ENCODE measurements at places on chromosomes 11 and 22.

DNA sequence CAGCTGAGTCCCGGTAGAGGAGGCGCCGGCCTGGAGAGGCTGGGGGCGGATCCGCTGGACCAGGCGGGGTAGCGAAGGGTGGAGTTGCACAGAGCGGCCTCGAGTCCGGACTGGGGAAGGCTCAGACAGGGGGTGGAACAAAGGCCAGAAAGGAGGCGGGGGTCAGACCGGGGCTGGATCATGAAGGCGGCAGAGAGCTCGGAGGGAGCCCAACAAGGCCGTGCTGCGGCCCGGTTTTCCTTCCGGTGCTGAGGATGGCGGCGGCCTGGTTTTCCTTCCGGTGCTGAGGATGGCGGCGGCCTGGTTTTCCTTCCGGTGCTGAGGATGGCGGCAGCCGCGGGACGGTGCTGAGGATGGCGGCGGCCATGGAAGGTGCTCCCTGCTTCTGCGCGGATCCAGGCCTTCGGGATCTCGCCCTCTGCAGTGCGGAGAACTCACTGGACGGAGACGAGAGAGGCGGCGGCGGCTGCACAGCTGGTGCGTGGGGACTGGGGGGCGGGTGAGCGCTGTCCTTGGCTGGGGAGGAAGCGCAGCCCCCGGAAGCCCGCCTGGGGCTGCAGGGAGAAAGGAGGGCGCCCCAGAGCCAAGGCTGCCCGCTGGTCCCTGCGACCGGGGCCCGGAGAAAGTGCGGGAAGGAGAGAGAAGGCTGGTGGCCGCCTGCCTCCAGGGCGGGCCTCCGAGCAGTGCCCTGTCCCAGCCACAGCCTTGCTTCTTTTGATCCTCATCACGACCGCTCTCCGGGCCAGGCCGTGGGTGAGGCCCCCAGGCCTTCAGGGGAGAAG, 350.4 kb upstream of the B3GAT1 start:
- no peaks in the 10 kb centered on the region for H3K36me3 ChIP-seq
- DNase-seq: no peak
- no peaks in the 10 kb centered on the region for H3K4me1 ChIP-seq
- no peak overlapping the region for H3K27ac ChIP-seq
- no peak overlapping the region for H3K4me3 ChIP-seq
- 0 out of 2 replicates have a peak, but pooled peaks cover 2% of the 10 kb centered on the region for H3K27me3 ChIP-seq

GRCh38 chr11:45238724-45239123, 47.4 kb downstream of the SYT13 start:
- H3K4me3 ChIP-seq: no peak overlapping the region
- DNase-seq: no peak
- H3K36me3 ChIP-seq: no peaks in the 10 kb centered on the region
- H3K27me3 ChIP-seq: peaks cover 2% of the 10 kb centered on the region
- H3K27ac ChIP-seq: no peak overlapping the region

GRCh38 chr11:48210052-48210451, 6.6 kb upstream of the OR4B1 start:
- H3K27me3 ChIP-seq: no peaks in the 10 kb centered on the region
- no peaks in the 10 kb centered on the region for H3K36me3 ChIP-seq
- H3K4me3 ChIP-seq: no peak overlapping the region
- no peak for DNase-seq
- no peaks in the 10 kb centered on the region for H3K4me1 ChIP-seq

GRCh38 chr11:46249103-46249937, 28.1 kb upstream of the CREB3L1 start:
- H3K27ac ChIP-seq: peak overlapping the region; percentile 44
- no peaks in the 10 kb centered on the region for H3K36me3 ChIP-seq
- no peaks in the 10 kb centered on the region for H3K27me3 ChIP-seq
- peaks cover 15% of the 10 kb centered on the region for H3K4me1 ChIP-seq
- no peak overlapping the region for H3K4me3 ChIP-seq
- DNase-seq: no peak

DNA sequence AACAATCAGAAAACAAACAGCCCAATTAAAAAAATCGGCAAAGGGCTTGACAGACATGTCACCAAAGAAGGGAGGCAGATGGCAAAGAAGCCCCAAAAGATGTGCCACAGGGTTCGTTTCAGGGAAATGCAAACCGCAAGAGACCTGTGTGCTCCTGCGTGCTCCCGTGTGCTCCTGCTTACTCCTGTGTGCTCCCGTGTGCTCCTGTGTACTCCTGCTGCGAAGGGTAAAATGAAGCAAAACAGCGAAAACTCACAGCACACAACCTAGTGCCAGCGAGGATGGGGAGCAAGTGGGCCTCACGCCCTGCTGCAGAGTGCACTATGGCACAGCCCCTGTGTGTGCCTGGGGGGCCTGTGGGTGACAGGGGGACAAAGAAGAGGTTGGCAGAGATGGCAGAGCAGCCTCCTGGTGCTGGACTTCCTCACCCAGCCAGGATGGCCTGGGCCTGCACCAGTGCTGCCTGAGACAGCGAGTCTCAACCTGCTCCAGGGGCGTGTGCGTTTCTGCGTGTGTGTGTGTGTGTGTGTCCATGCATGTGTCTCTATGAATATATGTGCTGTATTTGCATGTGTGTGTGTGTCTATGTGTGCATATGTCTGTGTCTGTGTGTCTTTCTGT, 14.0 kb downstream of the ASCL2 start:
- no peak overlapping the region for H3K4me3 ChIP-seq
- no peaks in the 10 kb centered on the region for H3K27me3 ChIP-seq
- DNase-seq: no peak
- no peak overlapping the region for H3K27ac ChIP-seq

GRCh38 chr11:44949160-44950030, 1.3 kb downstream of the TP53I11 start:
- H3K27me3 ChIP-seq: peaks cover 6% of the 10 kb centered on the region
- no peak overlapping the region for H3K27ac ChIP-seq
- peak overlapping the region; percentile 36 for H3K4me3 ChIP-seq
- no peaks in the 10 kb centered on the region for H3K36me3 ChIP-seq
- H3K4me1 ChIP-seq: no peaks in the 10 kb centered on the region

- no peak for DNase-seq
- no peaks in the 10 kb centered on the region for H3K36me3 ChIP-seq
- no peaks in the 10 kb centered on the region for H3K27me3 ChIP-seq
- H3K4me3 ChIP-seq: no peak overlapping the region
- peaks cover 33% of the 10 kb centered on the region for H3K4me1 ChIP-seq
- no peak overlapping the region for H3K27ac ChIP-seq
These were observed 60.9 kb downstream of the LRP5 start for GRCh38 chr11:68373189-68373814.

DNA sequence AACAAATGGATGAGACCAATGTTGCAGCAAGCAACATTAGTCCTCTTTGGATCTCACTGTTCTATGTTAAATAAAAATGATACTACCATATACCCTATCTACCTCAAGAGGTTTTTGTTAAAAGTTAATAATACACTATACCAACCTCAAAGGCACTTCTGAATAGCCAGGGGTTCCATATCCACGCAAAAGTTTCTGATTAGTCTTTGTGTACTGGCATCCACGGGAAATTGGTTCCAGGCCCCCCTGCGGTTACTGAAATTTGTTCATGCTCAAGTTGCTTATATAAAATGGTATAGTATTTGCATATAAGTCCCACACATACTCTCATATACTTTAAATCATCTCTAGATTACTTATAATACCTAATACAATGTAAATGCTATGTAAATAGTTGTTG, 585.7 kb downstream of the INSC start:
- no peak overlapping the region for H3K4me3 ChIP-seq
- DNase-seq: no peak
- H3K27ac ChIP-seq: no peak overlapping the region
- no peaks in the 10 kb centered on the region for H3K27me3 ChIP-seq
- no peaks in the 10 kb centered on the region for H3K36me3 ChIP-seq
- H3K4me1 ChIP-seq: no peaks in the 10 kb centered on the region

DNA sequence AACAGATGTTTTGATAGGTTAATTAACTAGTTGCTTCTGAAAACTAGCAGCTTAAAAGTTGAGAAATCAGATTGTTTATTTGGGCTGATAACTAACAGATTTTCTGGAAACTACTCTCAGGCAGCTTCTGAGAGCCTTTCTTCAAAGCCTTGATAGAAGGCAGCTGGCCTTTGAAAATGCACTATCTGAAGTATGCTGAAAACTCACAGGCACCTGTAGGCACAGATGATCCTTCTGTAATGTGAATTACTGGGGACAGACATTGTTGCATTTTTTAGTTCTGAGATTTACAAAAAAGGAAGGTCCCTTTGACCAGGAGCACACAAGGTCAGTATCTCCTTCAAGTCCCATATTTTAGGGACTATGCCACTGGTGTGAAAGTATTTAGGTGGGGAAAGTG, 460.8 kb upstream of the CNTN5 start:
- H3K27me3 ChIP-seq: no peaks in the 10 kb centered on the region
- no peak for DNase-seq
- no peak overlapping the region for H3K27ac ChIP-seq
- no peaks in the 10 kb centered on the region for H3K36me3 ChIP-seq

- peaks cover 8% of the 10 kb centered on the region for H3K4me1 ChIP-seq
- no peak overlapping the region for H3K27ac ChIP-seq
- H3K4me3 ChIP-seq: no peak overlapping the region
- no peak for DNase-seq
- H3K27me3 ChIP-seq: no peaks in the 10 kb centered on the region
- no peaks in the 10 kb centered on the region for H3K36me3 ChIP-seq
These were observed 12.6 kb downstream of the SCARF2 start for GRCh38 chr22:20424932-20425565.

DNA sequence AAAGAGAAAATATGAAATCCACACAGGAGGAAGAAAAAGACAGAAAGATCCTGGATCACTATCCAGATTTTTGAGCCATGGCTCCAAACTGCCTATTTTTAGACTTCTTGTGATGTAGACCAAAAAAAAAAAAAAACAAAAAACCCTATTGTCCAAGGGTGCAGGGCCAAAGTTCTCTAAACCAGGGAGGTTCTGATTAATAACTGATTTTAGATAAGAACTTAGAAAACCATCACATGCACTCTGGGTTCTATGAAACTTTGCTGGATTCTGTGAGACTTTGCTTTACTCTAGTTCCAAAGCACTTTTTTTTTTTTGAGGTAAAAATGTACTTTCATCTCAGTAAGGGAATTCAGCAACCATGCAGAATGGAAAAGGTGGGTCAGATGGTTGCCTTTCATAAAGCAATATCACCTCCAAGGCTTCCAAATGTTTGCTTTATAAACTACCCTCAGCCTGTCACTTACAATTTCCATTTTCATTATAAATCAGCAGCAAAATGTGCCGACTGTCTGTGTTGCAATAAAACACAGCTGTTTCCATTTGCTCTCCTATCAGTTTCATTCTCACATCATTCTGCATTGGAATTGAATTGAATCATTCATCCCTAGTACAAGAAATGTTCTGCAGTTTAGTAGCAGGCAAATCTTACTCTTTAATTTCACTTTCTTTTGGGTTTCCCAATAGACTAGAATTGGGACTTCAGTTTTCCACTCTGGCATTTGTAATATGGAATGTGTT, 1584.3 kb upstream of the RAG2 start:
- H3K4me3 ChIP-seq: no peak overlapping the region
- H3K27me3 ChIP-seq: no peaks in the 10 kb centered on the region
- no peaks in the 10 kb centered on the region for H3K36me3 ChIP-seq
- no peaks in the 10 kb centered on the region for H3K4me1 ChIP-seq
- H3K27ac ChIP-seq: no peak overlapping the region

DNA sequence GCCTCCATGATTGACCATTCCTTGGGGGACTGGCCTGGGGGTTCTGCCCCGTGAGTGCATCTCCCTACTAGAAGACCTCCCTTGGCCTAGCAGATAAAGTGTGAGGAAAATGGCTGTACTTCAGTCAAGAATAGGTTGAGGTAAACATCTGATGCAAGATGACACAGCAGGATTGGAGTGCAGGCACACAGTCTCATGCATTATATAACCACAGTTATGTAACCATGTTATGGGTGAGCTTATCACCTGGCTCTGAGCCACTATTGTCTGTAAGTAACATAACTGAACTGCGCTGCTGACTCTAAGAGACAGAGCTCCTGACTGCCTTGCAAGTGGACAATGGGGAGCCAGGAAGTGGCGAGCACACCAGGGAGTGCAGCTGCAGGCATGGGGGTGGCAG, 378.7 kb upstream of the ANO5 start:
- no peaks in the 10 kb centered on the region for H3K36me3 ChIP-seq
- no peaks in the 10 kb centered on the region for H3K4me1 ChIP-seq
- no peaks in the 10 kb centered on the region for H3K27me3 ChIP-seq
- H3K27ac ChIP-seq: no peak overlapping the region
- H3K4me3 ChIP-seq: no peak overlapping the region

GRCh38 chr22:21632237-21632895, at the start of gene CCDC116:
CCDC116 (plus strand) TSS chr22:21632760; CDS start chr22:21633182, 422 bp downstream.
- H3K4me1 ChIP-seq: peaks cover 10% of the 10 kb centered on the region
- H3K27me3 ChIP-seq: no peaks in the 10 kb centered on the region
- H3K36me3 ChIP-seq: peaks cover 3% of the 10 kb centered on the region

GRCh38 chr11:44711113-44711786, 15.5 kb upstream of the TSPAN18 start:
- 0 out of 2 replicates have a peak, but pooled peaks cover 1% of the 10 kb centered on the region for H3K27me3 ChIP-seq
- H3K27ac ChIP-seq: no peak overlapping the region

DNA sequence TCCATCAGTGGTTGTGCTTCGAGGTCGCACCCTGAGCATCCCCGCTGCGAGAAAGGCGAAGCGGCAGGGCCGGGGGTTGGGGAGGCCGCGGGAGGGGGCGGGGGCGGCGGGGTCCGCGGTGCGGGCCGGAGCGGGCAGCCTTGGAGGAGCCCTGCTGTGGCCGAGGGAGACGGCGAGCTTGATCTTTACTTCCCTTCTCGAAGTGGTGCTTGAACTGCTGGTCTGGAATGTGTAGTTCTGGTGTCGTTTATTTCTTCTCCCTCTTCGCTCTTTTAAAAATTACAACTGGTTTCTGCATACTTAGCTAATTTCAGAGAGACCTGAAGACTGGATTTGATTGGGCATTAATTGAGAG, 1.1 kb downstream of the APLP2 start:
- no peaks in the 10 kb centered on the region for H3K4me1 ChIP-seq
- H3K36me3 ChIP-seq: no peaks in the 10 kb centered on the region
- DNase-seq: no peak
- no peak overlapping the region for H3K27ac ChIP-seq

- H3K4me1 ChIP-seq: no peaks in the 10 kb centered on the region
- DNase-seq: no peak
- H3K27ac ChIP-seq: no peak overlapping the region
- no peak overlapping the region for H3K4me3 ChIP-seq
- no peaks in the 10 kb centered on the region for H3K27me3 ChIP-seq
- no peaks in the 10 kb centered on the region for H3K36me3 ChIP-seq
These were observed 3.8 kb upstream of the QSER1 start for GRCh38 chr11:32888805-32889204.

GRCh38 chr11:103920449-103920848, 116.0 kb upstream of the DDI1 start:
- no peaks in the 10 kb centered on the region for H3K27me3 ChIP-seq
- no peak overlapping the region for H3K27ac ChIP-seq
- H3K4me1 ChIP-seq: no peaks in the 10 kb centered on the region

- no peak for DNase-seq
- H3K4me1 ChIP-seq: no peaks in the 10 kb centered on the region
- no peak overlapping the region for H3K4me3 ChIP-seq
- no peak overlapping the region for H3K27ac ChIP-seq
These were observed 20.5 kb upstream of the SCGB1A1 start for GRCh38 chr11:62398011-62398994.

GRCh38 chr11:46247659-46248058, 29.8 kb upstream of the CREB3L1 start:
- H3K4me1 ChIP-seq: peaks cover 17% of the 10 kb centered on the region
- H3K36me3 ChIP-seq: no peaks in the 10 kb centered on the region
- no peak for DNase-seq
- no peak overlapping the region for H3K27ac ChIP-seq
- no peak overlapping the region for H3K4me3 ChIP-seq
- no peaks in the 10 kb centered on the region for H3K27me3 ChIP-seq

- H3K27me3 ChIP-seq: no peaks in the 10 kb centered on the region
- H3K4me1 ChIP-seq: no peaks in the 10 kb centered on the region
- H3K36me3 ChIP-seq: no peaks in the 10 kb centered on the region
- no peak overlapping the region for H3K4me3 ChIP-seq
- no peak overlapping the region for H3K27ac ChIP-seq
These were observed 7.0 kb downstream of the GAL start for GRCh38 chr11:68691402-68691784.
